ENCODE measurements at places on chromosomes 16 and 17.

DNA sequence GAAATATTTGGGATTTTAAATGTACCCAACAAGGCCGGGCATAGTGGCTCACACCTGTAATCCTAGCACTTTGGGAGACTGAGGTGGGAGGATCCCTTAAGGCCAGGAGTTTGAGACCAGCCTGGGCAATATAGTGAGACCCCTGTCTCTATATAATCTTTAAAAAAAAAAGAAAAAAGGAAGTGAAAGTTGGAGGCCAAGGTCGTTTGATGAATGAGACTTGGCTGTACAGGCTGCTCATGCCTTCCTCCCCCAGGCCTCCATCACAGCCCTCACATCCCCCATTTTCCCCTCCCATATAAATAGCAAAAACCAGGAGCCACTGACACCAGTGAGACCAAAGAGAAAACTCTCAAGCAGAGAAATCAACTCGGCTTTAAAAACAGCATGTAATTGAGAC, 3.3 kb upstream of the CA7 start:
- no peak for DNase-seq

GRCh38 chr17:35390663-35391062, 17.2 kb upstream of the SLFN11 start:
- DNase-seq: no peak

DNA sequence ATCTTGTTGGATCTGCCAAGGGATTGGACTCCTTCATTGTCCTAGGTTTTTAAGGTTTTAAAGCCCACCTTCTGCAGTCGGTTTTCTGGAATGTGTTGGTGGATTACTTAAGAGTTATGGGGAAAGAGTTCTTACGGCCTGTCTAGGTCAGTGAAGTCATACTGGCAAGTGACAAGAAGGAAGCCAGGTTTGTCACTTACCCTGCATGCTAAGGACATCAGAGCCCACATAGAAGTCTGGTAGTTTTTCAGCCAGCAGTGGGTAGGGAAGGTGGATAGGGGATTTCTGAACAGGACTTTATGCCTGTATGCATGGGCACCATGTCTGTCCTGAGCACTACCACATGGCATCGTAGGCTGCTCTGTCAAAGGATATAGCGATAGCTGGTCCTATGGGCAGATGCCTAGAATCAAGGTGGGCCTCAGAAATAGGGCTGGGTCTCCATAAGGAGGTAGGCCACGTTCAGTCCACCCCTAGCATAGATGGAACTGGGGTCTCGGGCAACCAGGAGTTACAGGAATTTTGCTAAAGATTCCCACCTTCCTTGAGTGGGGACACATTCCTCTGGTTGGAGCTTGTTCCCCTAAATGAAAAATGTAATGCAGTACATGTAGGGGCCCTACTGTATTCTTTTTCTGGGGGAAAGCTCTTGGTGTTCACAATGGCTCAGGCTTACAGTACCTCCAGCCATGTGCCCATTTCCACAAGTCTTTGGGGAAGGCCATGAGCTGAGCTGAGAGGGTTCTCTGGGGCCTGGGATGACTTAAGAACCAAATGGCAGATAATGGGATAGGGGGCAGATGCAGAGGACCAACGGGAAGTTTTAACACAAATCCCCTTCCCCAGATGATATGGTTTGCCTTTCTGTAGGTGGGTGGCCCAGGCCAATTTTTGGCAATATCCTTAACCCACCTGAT, 27.5 kb downstream of the TRPV2 start:
- no peak for DNase-seq

GRCh38 chr16:76946879-76947278, 244.1 kb upstream of the MON1B start:
- DNase-seq: no peak

DNA sequence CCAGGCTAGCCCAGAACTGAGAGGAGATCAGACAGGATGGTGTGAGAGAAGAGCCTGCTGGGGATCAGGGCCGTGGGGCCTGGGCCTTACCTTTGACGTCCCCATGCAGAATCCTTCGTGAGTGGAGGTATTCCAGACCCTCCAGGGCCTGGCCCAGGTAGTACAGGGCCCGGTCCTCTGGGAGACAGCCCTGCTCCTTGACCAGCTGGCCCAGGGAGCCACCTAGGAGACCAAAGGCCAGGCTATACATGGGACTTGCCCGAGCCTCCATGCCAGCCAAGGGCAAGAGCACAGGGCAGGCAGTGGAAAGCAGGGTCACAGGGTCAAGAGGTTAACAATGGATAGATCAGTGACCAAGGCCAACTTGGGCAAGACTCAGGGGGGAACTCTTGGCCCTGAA, 12.1 kb upstream of the SPATA32 start:
- peak; percentile 60 for DNase-seq

DNA sequence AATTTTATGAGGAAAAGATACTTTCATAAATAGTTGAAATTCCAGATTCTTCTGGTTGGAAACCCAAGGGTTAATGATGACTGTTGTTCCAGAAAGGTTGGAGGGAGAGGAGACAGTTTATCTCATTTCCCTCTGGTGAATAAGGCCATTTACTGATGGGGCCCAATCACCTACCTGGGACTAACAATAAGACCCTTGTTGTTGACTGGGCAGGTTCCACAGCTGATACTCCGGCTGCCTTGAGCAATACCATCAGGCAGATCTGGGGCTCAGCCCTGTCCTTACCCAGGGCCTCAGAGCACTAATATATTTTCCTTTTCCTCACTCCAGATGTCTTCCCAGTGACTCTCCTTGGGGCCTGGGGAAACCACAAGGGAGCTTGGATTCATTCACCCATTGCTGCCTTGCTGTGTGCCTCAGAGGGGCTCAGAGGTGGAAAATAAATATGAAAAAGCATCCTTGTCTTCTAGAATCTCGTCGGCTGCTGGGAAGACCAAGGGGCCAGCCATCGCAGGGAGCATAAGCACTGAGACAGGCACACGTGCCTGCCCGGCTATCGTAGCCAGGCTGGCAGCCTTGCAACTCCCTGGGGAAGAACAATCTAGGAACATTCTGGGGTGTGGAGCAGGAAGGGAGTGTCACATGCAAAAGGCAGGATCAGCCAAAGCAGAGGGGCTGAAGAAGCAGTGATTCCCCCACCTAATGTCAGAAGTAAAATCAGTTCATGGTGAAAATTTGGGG, 54.4 kb downstream of the MPRIP start:
- DNase-seq: peak; percentile 67

- DNase-seq: no peak
Observed at GRCh38 chr16:73151225-73151624, 103.3 kb upstream of the ZFHX3 start.

GRCh38 chr16:11511328-11511727, 75.4 kb downstream of the LITAF start:
- DNase-seq: no peak

GRCh38 chr17:76848670-76849069, 19.5 kb upstream of the MGAT5B start:
- DNase-seq: no peak

DNA sequence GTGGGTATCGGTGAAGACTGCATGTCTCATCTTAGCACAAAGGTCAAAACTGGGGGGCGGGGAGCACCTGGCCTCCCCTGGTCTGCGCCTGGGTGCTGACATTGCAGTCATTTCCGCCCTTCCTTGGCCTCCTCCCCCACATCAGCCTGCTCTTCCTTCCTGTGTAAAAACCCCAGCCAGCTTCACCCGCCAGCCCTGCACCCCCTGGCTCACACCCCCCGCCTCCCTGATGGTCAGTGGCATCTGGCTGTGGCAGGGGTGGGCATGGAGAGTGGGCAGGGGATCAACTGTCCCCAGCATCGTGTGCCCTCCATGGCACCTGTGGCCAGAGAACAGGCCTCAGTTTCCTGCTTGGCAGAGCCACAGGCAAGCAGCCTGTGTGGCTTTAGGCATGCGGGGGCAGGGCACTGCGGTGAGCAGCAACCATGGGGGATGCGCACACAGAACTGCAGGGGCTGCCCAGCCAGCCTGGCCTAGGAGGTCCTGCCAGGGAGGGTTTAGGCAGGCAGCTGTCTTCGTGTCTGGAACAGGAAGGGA, 26.5 kb upstream of the LASP1NB start:
- DNase-seq: no peak

DNA sequence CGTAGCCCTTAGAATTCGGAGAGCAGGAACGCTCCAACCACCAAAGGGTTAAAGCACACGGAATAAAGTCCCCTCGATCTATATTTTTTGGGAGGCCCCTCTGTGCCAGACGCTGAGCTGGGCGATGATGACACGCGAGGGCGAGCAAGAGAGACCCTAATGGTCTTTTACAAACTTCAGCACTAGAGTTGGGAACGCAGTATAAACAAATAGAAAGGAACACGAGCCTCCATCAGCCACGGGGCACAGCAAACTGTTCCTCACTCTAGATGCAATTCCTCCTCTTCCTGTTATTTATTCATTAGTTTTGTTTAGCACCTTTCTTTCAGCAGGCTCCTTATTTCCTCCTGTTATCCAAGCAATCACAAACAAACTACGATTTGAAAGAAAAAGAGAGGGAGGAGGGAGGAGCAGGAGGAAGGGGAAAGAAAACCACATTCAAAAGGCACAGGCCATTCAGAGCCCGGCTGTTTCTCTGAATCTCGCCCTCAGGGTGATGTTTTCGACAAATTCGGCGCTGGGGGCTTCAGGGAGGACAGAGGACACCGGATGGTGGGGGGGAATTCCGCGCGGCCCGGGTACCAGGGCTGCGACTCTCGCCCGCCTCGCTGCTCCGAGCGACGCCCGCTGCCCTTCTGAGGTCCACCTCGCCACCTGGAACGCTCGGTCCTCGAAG, 1.6 kb downstream of the TOX3 start:
- DNase-seq: no peak

DNA sequence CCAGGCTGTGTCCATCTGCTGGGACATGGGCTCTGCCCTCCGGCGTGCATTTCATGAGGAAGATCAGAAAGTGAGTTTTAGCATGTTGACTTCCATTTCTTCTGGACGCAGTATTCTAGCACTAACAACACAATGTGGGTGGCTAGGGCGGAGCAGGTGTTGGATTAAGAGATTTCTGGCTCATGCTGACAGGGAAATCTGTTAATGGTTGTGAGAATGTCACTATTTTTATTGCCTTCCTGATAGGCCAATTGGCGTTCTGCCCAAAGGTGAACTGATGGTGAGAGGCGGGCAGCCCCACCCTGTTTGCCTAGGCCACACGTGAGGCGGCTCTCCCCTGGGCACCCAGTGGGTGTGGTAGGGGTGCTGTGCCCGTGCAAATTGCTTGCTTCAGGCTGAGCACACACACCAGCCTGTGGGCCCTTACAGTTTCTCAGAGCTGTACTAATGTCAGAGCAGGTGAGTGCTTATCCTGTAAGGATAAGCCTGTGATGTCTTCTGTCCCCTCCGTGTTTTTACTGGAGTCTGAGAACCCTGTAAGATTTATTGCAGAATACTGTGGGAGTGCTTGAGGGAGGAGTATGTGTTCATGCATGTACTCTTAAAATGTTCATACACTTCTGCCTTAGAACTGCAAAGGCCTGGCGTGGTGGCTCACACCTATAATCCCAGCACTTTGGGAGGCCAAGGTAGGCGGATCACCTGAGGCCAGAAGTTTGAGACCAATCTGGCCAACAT, 30.9 kb downstream of the PGS1 start:
- no peak for DNase-seq

- no peak for DNase-seq
Observed at GRCh38 chr17:47898241-47898640, 2.2 kb downstream of the SP2 start.

GRCh38 chr16:79528338-79528737, 72.2 kb downstream of the MAF start:
- no peak for DNase-seq

- DNase-seq: no peak
Observed at GRCh38 chr17:2058586-2059546, 4.0 kb downstream of the HIC1 start.

DNA sequence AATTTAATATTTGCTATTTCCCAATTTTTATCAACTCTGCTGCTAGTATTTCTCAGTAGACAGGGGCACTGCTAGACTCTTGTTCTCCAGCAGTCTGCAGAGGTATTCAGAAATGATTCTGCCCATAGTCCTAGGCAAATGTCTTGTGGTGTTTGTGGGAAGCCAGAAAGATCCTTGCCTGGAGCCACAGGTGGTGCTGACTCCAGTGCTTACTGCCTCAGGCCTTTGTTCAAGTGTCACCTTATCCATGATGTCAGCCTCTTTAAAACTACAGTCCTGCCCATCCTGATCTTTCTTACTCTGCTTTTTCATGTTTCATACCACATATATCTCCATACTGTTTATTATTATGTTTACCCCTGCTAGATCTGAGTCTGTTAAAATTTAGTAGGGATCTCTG, 26.5 kb downstream of the ZSWIM7 start:
- DNase-seq: no peak

GRCh38 chr16:31063843-31064611, 10.0 kb downstream of the ZNF668 start:
- no peak for DNase-seq

- DNase-seq: no peak
Observed at GRCh38 chr17:69928611-69929010, 146.4 kb upstream of the KCNJ16 start.

GRCh38 chr17:13996748-13997147, 72.6 kb upstream of the COX10 start:
- no peak for DNase-seq

GRCh38 chr16:22077700-22078313, 14.5 kb upstream of the VWA3A start:
- DNase-seq: peak; percentile 92

DNA sequence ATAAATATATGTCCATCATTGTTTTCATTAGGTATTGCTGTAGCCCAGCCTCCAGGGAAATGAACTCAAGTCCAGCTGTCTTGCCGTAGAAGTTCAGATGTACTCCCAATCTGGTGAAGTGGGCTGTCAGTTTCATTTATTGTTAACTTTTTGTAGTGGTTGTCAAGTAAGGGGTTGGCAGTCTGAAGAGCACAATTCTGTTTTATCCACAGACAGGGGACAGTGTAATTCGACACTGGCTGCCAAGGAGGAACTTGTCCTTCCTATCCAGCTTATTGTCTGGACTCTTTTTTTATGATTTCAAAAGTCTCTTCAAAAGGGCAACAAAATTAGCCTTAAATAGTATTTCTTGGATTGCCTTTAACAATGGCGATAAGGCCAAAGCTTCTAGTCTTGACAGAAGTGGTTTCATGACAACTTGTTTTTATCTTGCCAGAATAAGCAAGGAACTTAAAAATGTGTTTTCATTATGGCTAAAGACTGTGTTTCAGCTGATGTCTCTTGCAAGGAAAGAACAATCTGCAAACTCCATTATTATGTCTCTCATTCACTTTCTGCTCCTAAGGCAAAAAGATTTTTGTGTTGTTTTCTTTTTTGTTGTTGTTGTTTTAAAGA, 73.9 kb upstream of the TANC2 start:
- DNase-seq: no peak

- DNase-seq: peak; percentile 27
Observed at GRCh38 chr16:50313596-50314478, 47.5 kb downstream of the ADCY7 start.

DNA sequence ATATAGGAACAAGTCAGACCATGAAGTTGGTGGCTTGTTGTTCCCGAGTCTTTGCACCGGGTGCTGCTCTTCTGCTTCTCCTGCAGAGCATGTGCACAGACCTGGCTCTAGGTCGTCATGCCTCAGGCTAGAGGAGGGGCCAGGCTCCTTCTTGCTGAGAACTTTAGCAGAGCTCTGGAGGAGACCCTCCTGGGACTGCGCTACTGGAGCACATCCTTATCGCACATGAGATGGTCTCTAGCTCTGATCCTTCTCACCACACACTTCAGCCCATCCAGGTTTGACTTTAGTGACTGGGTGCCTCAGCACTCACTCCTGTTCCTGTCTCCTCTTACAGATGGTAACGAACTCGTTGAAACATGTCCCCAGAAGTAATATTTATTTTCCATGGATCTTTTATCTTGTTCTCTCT, 14.9 kb downstream of the FOXK2 start:
- DNase-seq: no peak
